ENCODE measurements at places on chromosomes 1 and 21.

DNA sequence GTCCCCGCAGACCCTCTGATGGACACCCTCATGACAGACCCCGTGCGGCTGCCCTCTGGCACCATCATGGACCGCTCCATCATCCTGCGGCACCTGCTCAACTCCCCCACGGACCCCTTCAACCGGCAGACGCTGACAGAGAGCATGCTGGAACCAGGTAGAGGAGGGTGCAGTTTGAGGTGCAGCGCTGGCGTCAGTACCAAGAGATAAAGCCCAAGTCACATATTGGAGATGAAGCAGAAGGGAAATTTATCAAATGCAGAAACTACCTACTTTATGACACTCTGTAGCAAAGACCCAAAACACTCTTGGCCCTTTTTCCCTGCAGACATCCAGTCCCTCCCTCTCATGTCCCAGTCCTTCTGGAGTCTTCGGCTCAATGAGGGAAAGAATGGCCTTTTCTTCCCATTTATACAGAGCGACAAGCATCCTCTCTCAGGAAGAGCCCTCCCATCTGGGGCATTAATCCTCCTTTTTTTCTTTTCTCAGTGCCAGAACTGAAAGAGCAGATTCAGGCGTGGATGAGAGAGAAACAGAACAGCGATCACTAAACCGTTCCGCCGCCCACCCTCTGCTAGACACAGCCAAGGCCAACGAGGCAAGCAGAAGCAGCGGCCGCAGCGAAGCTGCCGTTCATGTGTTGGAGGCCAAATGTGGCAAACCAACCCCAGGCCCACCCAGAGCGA, 30.8 kb upstream of the KIF1B start:
- DNase-seq: no peak

- no peak for DNase-seq
Measured at GRCh38 chr1:3454811-3455618, 550 bp downstream of the ARHGEF16 start.

DNA sequence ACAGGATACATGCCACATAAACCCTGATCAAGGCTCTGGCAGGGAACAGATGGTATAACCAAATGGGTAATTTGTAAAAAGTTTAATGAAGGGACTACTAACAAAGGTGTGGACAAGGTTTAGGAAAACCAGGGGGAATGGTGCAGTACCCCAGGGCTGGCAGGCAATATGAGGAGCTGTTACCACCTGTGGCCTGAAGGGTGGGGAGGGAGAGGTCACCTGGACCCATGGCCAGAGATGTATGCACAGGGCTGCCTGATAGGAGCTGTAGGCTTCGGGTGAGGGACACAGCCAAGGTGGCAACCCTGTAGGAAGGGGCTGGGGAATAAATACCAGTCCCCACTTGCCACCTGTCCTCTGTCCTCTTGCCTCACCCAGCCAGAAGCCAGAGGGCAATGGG, 51.4 kb upstream of the ID3 start:
- DNase-seq: no peak

- DNase-seq: no peak
Measured at GRCh38 chr1:230284891-230285290, 141.2 kb downstream of the PGBD5 start.

DNA sequence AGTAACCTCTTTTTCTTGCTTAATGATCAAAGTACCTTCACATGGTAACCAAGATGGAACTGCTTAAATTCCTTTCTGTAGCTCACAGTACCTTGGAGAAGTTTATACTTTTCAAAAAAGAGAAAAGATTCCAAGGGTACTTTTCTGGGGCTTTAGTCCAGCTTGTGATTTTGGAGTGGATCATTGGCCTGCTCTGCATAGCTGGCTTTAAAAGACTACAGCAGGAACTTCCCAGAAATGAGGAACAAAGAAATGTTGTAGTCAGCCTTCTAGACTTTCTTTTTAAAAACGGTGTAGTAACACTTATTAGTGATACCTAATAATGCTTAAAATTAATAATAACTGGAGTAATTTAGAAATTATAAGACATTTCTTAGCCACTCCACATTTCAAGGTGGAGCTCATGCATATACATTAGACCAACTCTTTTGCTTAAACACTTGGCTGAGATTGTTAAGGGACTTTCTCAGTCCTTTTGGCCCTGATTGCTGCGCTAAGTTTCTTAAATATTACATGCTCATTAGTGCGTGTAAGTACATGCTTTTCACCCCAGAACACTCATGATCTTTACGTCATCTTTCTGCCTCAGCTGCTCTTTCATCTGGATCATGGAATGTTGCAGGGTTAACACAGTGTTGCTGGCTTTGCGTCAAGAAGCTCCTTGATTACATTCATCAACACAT, 57.3 kb downstream of the SDCCAG8 start:
- DNase-seq: no peak

DNA sequence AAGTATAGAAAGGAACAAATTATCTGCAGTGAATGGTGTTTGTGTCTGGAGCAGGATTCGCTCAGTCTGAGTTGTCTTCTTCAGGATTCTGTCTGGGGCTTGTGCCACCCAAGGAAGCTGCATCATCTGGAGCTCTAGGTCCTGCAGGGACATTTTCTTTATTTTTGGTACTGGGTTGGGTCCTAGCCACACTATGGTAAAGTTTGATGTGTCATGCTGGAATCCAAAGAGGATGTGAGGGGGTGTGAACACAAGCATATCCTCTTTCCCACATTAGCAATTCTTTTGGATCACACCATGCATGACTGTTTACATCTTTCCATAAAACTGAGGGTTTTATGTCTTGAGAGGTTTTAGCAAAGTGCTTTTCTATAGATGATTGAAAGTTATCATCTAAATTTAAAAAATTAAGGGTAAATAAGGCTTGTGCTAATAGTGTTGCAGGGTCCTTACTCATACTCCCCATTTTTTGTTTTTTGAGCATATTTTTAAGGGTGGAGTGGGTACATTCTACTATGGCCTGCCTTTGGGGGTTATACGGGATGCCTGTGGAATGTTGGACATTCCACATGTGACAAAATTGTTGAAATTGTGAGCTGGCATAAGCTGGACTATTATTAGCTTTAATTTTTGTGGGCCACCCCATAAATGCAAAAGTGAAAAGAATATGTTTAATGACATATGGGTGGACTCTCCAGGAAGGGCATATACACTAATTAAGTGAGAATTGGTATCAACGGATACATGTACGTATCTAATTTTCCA, 152.0 kb upstream of the HMCN1 start:
- peak; percentile 49 for DNase-seq

DNA sequence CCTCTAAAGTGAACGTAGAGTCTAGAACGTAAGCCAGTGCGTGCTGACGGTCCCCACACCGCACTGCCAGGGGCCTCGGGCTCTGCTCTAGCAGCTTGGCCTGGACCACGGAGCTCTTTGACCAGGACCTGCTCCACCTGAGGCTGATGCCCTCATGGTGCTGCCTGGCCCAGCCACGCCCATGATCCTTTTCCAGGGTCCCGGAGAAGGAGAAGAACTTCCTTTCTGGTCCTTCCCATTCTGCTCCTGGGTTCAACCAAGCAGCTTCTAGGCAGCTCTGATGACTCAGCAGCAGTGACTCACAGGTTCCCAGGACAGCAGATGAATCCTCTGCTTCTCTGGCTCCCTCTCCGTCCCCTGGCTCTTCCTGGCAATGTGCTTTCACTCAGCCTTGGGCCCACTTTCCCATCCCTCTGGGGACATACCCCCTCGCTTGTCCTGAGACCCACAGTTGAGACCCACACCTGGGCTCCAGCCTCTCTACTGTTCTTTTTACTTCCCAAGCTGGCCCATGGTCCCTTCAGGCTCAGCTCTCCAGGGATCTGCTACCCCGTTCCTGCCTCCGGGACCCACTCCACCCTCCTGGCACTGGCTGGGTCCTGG, 246.3 kb upstream of the RAB4A start:
- DNase-seq: peak; percentile 76

- no peak for DNase-seq
Measured at GRCh38 chr1:58608297-58608696, 31.2 kb upstream of the TACSTD2 start.

DNA sequence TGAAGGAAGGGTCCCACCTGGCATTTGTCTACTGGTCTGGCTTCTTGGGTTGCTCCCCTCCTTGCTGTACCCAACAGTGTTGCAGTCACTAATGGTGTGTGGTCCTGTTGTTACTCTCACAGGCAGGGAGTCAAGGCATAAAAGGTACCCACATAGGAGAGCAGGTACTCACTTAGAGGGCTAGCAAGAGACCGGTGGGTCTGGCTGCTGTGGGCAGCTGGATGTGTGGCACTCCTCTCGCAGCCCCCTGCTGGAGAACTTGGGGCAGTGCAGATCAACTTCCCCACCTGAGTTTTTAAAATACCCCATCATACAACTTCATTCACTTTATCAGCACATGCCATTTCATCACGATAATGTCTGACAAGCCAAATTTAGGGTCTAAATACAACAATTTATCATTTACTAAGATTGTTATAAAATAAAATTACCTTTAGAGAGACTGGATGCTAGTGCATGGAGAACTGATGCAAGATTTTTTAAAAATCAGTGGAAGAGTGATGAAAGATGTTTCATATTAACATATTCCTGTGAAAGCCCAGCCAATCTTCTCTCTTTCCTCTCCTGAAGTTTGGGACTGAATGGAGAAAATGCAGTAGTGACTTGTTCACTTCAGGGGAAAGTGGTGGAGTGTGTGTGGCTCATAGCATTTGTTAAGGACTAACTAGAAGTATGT, 42.8 kb downstream of the ACP6 start:
- DNase-seq: peak; percentile 23

DNA sequence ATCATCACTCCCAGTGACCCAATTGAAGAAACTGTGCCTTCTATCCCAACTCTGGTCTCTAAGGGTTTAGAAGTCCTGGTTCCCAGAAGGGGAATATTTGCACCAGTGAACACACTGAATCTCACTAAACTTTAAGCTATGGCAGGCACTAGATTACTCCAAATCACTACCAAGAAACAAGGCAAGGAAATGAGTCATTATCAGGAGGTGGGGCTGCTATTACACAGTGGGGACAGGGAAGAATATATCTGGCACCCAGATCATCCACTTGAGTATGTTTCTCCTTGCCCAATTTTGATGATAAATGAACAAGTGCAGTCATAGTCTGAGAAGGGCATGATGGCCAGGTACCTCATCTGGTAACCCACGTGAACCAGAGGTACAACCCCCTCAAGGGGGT, 7.0 kb downstream of the MRPL9 start:
- peak; percentile 43 for DNase-seq

DNA sequence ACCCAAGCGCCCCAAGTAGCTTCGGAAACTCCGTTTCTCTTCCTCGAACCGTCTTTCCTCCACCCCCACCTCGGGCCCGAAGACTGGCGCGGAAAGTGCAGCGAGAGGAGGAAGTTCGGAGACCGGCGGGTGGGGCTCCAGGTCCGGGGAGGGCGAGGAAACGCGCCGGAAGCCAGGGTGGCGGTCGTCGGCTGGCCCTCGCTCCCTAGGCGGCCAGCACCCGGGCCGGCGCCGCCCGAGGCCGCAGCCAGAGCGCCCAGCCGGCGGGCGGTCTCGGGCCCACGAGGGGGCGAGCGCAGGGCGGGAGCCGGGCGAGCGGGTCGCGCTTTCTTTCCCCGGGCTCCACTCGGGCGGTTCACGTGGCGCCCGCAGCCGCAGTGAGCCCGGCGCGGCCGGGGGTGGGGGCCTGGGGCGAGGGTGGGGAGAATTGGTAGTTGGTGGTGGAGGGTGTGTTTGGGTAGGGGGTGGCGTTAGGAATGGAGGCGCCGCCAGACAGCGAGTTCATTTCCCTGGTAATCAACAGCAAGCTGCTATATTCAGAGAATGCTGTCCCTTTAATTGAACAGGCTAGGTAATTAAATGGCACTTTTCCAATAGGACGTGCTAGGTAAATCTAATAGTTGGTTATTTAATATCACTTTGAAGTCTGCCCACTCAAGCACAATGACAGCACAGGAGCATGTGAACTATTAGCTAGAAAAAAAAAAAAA, 6.7 kb downstream of the LMO4 start:
- DNase-seq: peak; percentile 67

GRCh38 chr1:82700476-82700875, 899.7 kb downstream of the ADGRL2 start:
- no peak for DNase-seq

GRCh38 chr21:31531967-31532366, 127.5 kb upstream of the SOD1 start:
- no peak for DNase-seq

DNA sequence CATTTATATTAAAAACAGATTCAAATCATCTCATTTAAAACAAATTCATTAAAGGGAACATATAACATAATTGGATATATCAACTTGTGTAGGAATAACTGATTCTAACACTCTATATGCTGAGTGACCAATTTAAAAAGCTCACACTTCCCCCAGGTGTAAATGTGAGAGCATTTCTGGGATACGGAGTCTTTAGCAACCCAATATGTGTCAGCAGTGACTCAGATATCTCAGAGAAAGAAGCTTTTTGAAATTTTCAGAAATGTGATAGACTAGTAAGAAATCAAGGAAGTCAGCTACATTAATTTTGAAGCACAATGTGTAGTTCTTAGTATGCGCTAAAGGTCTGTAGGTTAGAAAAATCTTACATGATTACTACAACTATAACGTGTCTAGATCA, 87.9 kb upstream of the SERTAD4 start:
- no peak for DNase-seq

DNA sequence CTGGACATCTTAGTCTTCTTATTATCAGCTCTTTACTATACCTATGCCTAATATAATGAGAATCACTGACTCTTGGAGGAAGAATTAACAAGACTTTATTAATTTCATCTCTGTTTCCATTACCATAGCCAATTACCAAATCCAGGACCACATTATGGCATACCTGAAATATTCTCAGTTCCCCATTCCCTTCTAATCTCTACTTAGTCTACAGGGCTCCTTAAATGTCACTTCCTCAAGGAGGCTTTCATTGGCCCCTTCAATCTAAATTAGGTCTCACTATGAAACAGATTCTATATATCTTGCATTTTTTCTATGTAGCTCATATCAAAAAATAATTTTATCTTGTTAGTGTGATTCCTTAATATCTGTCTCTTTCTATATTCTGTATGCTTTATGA, 371.2 kb downstream of the PTBP2 start:
- no peak for DNase-seq

- DNase-seq: peak; percentile 79
Measured at GRCh38 chr1:32753532-32754316, 51.2 kb upstream of the SYNC start.

- DNase-seq: no peak
Measured at GRCh38 chr1:231553320-231553719, 24.9 kb downstream of the TSNAX start.

DNA sequence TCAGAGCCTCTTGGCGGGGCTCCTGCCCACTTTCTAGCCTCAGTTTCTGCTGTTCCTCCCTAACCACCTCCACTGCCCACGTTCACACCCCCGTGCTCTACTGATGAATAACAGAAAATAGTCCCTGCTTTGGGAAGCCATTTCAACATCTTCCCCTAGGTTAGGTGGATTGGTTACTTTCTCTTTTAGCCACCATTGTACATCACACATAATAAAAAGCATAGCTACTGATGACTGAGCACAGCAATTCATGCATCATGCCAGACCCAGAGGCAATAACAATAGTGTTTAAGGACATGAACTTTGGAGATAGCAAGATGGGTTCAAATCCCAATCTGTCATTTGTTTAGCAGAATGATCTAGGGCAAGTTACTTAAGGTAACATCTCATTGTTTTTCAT, 74.6 kb downstream of the COLGALT2 start:
- DNase-seq: no peak

GRCh38 chr1:222009105-222009730, 267.3 kb upstream of the DUSP10 start:
- no peak for DNase-seq

All from foreskin fibroblast (primary cell).